Cardiac muscle cell (in vitro differentiated cells and primary cell): ENCODE measurements at places on chromosomes 13 and 19.

DNA sequence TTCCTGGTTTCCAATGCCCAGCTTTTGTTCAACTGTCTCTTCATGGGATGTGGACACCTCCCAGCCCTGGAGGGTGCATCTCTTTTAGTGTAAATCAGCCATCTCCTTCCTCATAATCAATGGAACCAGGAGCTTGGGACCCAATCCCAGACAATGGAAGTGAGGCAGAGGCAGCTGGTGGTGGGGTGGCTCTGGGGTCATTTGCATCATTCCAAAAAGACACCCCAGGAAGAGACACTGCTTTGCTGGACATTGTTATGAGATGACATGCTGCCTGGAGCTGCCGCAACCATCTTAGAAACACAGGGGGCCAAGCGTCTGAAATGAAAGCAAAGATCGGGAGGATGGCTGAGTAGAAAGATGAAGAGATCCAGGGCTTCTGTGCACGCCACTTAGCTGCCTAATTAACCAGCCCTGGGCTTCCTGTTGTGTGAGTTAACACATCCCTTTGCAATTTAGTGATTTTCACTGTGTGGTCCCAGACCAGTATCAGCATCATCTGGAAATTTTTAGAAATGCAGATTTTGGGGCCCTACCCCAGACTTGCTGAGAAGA is 36.1 kb downstream of the IRS2 start:
- DNase-seq: no peak

- DNase-seq: no peak
Observed at GRCh38 chr13:68190818-68191217, 960.7 kb upstream of the PCDH9 start.

DNA sequence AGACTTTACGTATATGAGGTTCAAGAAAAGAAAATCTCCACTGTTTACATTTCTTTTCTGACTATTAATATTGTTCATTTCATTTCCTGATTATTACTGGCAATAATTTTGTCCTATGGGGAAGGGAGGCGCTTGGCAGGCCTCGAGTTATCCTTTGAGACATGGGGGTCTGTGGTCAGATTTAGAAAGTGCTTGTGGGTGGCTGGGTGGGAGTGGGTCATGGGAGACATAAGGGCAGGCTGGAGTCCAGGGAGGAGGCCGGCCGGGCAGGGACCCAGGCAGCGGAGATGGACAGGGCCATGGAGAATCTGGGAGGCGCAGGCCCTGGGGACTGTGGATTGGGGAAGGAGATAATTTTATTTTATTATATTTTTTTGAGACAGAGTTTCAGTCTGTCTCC is 40.1 kb downstream of the LTBP4 start:
- DNase-seq: no peak

DNA sequence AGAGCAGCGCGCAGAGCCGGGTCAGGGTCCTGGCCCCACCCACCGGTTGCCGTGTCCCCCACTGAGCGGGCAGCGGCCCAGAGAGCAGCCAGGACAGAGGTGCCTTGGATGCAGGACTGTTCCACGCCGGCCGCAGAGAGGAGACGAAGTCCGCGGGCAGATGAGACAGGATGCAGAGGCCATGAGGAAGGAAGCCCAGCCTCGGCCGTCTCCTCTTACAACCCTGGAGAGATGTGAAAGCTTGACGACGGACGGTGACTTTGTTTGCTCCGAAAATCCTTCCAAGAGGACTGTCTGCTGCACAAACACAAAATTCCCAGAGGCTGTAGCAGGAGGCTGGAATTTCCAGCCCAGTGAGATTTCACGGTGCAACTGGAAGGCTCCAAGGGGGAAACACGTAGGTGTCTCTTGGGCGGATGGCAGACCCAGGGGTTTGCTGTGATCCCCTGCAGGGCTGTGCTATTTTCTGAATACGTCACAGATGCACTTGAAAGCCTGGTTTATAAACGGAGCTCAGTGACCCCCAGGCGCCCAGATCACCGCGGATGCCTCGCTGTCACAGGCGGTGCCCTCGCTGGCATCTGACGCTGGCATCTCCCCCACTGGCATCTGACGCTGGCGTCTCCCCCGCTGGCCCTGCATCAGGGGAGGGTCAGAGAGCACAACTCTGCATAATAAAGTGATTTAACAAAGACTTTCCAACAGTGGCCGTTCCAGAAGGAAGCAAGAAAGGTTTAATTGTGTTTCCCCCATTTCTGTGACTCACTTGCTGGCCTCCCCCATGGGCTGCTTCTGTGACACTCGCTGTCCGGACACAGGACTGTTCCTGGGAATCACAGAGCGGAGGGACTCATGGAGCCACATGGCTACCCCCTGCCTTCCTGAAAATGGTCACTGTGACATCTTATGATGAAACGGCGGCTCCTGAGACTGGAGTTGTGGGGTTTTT is 62.0 kb upstream of the C13orf46 start:
- DNase-seq: peak; percentile 18

GRCh38 chr13:113947311-113948033 is 26.4 kb downstream of the C13orf46 start:
- no peak for DNase-seq
